ENCODE measurements at places on chromosomes 16 and 17.

GRCh38 chr17:79812353-79813258, 15.7 kb upstream of the CBX8 start:
- DNase-seq: no peak

DNA sequence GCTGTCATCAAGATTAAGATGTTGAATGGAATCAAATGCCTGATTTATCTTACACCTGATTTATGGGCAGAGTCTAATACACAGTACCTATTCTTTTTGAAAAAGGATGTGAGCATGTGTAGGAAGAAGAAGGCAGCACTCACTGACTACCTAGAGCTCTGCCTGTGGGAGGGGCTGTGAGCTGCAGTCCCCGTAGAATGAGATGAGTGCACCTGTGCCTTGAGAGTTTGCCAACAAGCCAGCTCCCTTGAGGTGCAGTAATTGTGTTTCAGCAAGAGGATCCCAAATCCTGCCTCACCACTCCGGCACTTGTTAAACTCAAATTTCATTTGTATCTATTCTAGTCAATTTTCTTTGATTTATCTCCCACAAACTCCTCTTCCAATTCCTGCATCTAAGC, 46.0 kb downstream of the CDH11 start:
- DNase-seq: no peak

DNA sequence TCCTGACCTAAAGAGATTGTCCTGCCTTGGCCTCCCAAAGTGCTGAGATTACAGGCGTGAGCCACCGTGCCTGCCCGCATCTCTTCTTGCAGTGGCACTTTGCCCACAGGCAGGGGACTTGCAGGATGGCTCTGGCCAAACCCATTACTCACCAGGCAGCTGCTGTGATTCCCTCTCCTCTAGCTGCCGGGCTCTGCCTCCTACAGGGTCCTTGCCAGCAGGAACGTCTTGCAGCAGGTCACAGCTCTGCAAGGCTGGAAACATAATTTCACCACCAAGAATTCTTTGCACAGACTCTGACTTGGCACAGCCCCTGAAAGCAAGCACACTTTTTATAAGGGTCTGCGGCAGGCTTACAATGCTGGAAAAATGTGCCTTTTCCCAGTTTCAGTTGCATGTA, 20.3 kb downstream of the COX4I1 start:
- DNase-seq: no peak

DNA sequence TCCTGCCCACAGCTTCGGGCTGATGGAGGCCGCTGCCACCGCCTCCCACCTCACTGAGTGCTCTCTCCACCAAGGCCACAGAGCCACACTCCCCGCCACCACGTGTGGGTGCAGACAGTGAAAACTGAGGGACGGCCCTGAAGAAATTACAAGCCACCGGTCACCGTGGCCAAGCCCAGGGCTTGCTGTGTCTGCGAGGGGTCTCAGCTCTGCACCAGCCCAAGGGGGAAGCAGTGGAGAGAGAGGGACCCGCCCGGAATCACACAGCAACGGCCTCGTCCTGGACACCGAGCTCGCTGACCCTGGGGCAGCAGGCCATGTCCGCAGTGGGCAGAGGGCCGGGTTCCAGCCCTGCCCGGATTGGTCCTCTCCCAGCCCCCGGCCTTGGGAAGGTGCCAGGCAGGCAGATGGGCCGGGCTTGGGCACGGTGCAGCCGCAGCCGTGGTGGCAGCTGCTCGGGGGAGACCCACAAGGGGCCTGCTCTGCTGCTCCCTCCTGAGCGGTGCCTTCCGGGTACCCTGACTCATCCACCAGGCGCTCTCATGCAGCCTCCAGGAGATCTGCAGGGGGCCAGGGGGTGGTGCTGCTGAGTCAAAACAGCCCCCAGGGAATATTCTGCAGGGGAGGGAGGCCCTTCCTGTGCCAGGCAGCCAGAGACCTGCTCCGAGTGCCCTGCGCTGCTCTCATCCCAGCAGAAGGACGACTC, 52.0 kb downstream of the CBFA2T3 start:
- no peak for DNase-seq

GRCh38 chr16:2196162-2196980, at the start of gene CASKIN1:
TSS of gene CASKIN1 (minus strand) at chr16:2196605. CDS start at chr16:2196432, 173 bp downstream.
- no peak for DNase-seq

DNA sequence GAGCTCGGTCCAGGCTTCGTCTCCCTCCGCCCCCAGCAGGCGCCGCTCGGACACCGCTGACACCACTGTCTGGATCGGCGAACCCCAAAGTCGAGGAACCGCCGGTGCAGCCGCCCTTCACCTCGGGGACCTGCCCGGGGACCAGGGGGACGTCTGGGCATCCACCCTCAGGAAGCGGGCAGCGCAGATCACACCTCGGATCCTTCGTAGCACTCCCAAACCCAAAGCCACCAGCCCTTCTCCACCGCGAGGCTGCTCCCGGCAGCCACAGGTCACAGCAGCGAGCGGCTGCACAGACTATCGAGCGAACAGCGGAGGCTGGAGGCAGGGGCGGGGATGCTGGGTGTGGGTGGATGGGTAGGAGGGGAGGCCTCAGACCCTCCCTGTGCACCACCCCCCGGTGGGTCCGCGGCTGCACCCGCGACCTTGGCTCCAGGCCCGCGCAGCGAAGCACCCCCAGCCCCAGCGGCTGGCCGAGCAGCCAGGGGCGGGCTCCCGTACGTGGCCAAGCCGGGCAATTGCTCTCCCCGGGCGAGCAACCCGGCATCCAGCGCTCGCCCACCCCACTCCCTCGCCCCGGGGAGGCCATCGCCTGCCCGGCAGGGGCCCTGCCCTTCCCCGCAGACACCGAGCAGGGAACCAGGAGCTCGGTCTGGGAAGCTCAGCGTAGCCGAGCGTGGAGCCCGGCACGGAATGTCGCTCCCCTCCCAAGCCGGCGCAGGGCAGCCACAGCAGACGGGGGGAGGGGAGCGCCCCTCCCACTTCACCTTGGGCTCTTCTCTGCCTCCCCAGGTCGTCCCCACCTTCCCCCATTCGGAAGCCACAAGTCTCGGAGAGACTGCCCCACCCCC, 1.0 kb downstream of the SDK2 start:
- DNase-seq: peak; percentile 65

DNA sequence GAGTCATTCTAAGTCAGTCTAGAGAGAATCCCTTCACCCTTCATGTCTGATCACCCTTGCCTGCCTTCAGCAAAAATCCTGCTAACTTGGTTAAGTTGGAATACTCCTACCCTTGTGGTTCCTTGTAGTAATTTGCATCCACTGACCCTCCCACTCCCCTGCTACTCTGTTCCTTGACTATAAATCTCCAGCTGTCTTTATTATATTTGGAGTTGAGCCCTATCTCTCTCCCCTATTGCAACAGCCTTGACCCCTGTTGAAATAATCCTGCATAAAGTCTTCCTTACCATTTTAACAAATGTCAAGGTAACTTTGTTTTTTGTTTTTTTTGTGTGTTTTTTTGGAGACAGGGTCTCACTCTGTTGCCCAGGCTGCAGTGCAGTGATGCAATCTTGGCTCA, 590.1 kb downstream of the WWOX start:
- no peak for DNase-seq

DNA sequence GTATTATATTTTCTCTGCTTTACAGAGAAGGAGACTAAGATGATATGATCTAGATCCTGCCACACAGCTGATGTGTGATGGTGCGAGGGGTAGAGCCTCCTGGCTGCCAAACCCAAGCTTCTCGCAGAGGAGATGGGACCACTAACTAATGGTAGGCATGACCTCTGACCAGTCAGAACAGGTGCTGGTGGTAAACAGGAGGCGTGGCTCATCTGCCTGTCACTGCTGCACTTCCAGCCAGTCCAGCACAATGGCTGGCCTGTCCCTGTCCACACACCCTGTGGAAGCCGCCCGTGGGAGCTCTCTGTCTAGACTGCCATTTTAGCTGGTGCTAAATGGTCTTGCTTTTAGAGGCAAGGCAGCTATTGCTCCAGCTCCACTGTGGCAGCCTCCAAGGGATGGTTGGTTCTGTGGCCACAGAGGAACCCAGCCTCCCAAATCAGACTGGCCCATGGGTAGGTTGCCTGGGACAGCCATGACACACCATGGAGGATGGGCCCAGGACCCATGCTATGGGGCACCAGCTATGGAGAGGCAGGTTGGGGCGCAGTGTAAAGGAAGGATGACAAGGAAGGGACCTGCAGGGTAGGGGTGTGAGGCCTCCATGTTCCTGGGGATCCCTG, 86.7 kb downstream of the KSR1 start:
- DNase-seq: no peak

- DNase-seq: no peak
Observed at GRCh38 chr16:69100071-69100691, 5.3 kb upstream of the HAS3 start.

DNA sequence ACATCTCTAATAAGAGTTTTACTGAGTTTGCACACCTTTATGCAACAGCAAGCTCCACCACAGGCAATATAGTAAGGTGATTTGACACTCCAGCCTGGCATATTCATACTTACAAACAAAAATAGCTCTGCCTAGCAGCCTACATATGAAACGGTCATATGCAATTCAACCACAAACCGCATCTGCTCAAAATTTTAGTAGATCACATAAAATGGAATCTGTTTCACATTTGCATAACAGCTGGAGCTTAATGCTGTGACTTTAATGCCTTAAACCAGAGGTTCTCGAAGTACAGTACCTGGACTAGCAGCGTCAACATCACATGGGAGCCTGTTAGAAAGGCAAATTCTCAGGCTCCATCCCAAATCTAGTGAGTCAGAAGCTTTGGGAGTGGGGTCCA, 578.4 kb downstream of the CDH11 start:
- DNase-seq: no peak

- no peak for DNase-seq
Observed at GRCh38 chr16:28865722-28866453, 2.2 kb downstream of the SH2B1 start.
